Caki2 (cell line): ENCODE measurements at places on chromosomes 13 and 19. TPM values are rescaled to one million over a fixed set of nuclear protein-coding genes. Genes with fewer than 3 reads are reported as not detected.

The TINCR gene
- total RNA-seq: 0.41 TPM in 1 of 2 replicates, not detected in the other

The MEIOSIN gene
- 0.35 TPM in 1 of 2 replicates, not detected in the other for total RNA-seq

The SHISA7 gene
- total RNA-seq: not detected in 2 replicates

The BCAM gene
- 67.7 and 79.1 TPM in 2 replicates for total RNA-seq

The FCAR gene
- not detected in 2 replicates for total RNA-seq

The ZNF443 gene
- total RNA-seq: 8.7 and 17.2 TPM in 2 replicates

The ZNF814 gene
- total RNA-seq: 0.38 and 3.6 TPM in 2 replicates

The PGPEP1 gene
- 15.4 and 17.8 TPM in 2 replicates for total RNA-seq

The KIR3DL2 gene
- not detected in 2 replicates for total RNA-seq

The ZNF175 gene
- total RNA-seq: 2.5 and 10.8 TPM in 2 replicates

The ENOX1 gene
- not detected in 2 replicates for total RNA-seq

The OR7G3 gene
- total RNA-seq: not detected in 2 replicates

The PCDH20 gene
- total RNA-seq: 2.4 and 4.4 TPM in 2 replicates

The ATXN8OS gene
- total RNA-seq: not detected in 2 replicates

The TMEM255B gene
- 0.09 TPM in 1 of 2 replicates, not detected in the other for total RNA-seq

The OR7D2 gene
- total RNA-seq: not detected in 2 replicates

The SMIM24 gene
- not detected in 2 replicates for total RNA-seq

The SLC6A16 gene
- 0.90 and 1.6 TPM in 2 replicates for total RNA-seq

The CDC42EP5 gene
- 0.93 TPM in 1 of 2 replicates, not detected in the other for total RNA-seq

The GPR183 gene
- not detected in 2 replicates for total RNA-seq

The ZNF723 gene
- total RNA-seq: not detected in 2 replicates
